Osteocyte (in vitro differentiated cells): ENCODE measurements at places on chromosomes 4 and X. TPM values are rescaled to one million over a fixed set of nuclear protein-coding genes. Genes with fewer than 3 reads are reported as not detected.

GRCh38 chrX:22047468-22047867 is 15.3 kb downstream of the PHEX start:
- peaks cover 2% of the 10 kb centered on the region for H3K27me3 ChIP-seq
- H3K4me1 ChIP-seq = no peaks in the 10 kb centered on the region
- no peaks in the 10 kb centered on the region for H3K36me3 ChIP-seq

Gene GALNTL6
- not detected in 2 replicates for total RNA-seq

- no peaks in the 10 kb centered on the region for H3K36me3 ChIP-seq
- no peaks in the 10 kb centered on the region for H3K27me3 ChIP-seq
Observed at GRCh38 chrX:111881715-111882114, 5.7 kb downstream of the TRPC5OS start.

DNA sequence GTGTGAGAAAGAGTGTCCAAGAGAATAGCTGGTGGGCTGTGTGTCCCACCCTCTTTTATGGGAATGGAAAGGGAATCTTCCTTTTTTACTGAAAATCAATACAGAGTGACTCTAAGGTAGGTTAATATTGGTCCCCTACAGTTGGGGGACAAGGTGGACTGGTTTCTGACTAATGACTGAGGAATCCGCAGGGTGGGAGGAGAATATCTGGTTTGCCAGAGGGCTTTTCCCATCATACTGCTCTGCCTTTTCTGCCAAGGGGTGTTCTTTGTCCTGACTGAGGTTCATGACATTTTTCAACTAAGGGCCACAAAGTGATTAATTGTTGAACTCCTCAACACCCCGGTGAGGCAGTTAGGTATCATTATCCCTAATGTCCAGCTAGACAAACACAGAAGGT is 261.6 kb downstream of the SPATA18 start:
- peaks cover 35% of the 10 kb centered on the region for H3K27me3 ChIP-seq
- no peak for DNase-seq
- H3K27ac ChIP-seq = no peak overlapping the region
- H3K36me3 ChIP-seq = no peaks in the 10 kb centered on the region
- no peak overlapping the region for H3K4me3 ChIP-seq

Gene PABPC5
- 5.9 and 6.6 TPM in 2 replicates for total RNA-seq

GRCh38 chrX:31130457-31131220 is 58.8 kb upstream of the FTHL17 start:
- H3K4me3 ChIP-seq = no peak overlapping the region
- no peak overlapping the region for H3K27ac ChIP-seq

DNA sequence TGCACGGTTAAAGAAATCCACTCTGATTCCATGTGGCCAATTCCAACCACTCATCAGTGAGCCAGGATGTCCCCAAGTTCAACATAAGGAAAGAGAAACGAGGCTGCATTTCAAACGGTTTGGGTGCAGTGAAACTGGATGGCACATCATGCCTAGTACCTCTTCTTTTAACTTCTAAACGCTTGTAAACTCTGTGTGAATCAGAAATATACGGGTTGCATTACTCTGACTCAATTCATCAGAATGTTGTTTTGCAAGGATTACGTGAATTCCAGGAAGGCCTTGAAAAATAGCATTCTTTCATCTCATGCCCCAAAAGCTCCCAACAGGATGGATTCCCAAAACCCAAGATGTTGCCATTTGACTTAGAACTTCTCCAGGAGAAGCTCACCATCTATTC is 270.4 kb downstream of the LDB2 start:
- H3K4me1 ChIP-seq = peaks cover 4% of the 10 kb centered on the region
- DNase-seq = no peak
- H3K27me3 ChIP-seq = no peaks in the 10 kb centered on the region
- H3K36me3 ChIP-seq = no peaks in the 10 kb centered on the region
- no peak overlapping the region for H3K27ac ChIP-seq
- H3K4me3 ChIP-seq = no peak overlapping the region

DNA sequence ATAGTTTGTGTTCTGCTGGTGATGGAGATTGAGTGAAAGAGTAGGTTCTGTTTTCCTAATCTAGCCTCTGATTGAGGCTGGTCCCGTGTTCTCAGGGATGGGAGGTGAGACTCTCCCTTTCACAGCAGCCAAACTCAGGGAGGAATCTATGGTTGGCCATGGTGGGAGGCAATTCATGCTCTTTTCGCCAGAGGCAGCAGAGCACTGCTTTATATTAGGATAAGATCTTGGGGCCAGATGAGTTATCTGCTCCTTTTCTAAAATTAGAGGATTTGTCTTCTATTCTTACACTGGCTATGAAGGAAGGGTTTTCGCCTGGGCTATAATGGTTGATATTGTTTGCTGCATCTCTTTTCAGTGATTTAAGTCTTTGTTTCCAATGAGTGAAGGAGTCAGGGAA is 63.9 kb upstream of the NLGN4X start:
- H3K27me3 ChIP-seq = no peaks in the 10 kb centered on the region
- no peaks in the 10 kb centered on the region for H3K36me3 ChIP-seq

- no peaks in the 10 kb centered on the region for H3K27me3 ChIP-seq
- no peaks in the 10 kb centered on the region for H3K4me1 ChIP-seq
- H3K4me3 ChIP-seq = no peak overlapping the region
- no peak for DNase-seq
Observed at GRCh38 chrX:86171366-86171765, 23.1 kb downstream of the DACH2 start.
